Stimulated activated CD8-positive, alpha-beta memory T cell treated with anti-CD3 and anti-CD28 coated beads, Interleukin-15, amount 100 ng/mL, for 24 hours (primary cell): ENCODE measurements at places on chromosomes 7 and 10.

DNA sequence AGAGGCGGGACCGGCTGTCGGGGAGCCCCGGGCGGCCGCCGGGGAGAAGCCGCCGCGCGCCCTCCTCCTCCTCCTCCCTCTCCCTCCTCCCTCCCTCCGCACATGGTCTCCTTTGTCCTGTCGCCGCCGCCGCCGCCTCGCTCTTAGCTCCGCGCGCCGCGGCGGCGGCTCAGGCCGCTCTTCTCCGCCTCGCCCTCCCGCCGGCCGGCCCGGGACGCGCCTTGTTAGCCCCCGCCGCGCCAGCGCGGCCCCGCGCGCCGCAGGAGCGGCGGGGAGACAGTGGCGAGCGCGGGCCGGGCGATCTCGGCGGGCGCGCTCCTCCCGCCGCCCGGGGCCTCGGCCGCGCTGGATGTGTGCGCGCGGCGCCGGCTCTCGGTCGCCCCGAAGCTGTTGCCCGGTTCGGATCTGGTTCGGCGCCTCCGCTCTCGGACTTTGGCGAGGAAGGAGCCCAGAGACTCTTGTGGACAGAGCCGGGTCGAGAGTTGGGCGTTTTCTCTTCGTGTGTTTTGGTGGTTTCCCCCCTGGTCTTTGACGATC, 437.4 kb upstream of the GALNT17 start:
- DNase-seq = no peak

- no peak for DNase-seq
Measured at GRCh38 chr7:132891554-132891953, 190.3 kb downstream of the CHCHD3 start.

DNA sequence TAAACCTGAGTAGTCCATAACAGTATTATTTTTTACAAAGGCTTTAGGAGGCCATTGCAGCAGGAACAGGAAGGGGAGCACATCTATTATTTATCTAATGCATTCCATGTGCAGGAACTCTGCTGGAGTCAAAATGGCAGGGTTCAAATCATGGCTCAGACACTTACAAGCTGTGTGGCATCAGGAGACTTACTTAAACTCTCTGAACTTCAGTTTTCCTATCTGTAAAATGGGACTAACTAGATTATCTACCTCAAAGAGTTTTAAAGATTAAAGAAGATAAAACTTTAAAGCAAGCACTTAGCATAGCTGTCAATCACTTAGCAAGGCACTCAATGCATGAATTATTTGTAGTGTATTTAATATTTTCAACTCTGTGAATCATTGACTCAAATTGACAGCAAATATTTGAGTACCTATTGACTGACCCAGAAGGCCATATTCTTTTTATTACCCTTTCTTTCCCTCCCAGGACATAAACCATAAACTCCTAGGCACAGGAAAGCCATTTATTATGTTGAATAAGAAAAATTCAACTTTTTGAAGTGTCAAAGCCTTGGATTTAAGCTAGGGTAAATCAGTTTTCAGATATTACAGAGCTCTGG, 115.8 kb upstream of the FAM204A start:
- no peak for DNase-seq

- DNase-seq = no peak
Measured at GRCh38 chr10:123229927-123230630, 75.9 kb downstream of the BUB3 start.

DNA sequence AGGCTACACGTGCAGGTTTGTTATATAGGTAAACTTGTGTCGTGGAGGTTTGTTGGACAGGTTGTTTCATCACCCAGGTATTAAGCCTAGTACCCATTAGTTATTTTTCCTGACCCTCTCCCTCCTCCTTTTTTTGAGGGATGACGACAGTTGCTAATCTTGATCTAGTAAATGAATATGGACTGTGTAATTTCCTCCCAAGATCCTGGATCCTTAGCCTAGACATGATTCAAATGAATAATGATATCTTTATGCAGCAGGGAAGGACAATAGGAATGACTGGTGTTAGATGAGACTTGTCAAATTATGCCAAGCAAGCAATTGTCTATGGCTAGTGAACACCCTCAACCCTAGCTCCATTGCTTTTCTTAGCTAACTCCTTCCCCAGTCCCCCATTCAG, 156.2 kb downstream of the PLPP4 start:
- DNase-seq = no peak

DNA sequence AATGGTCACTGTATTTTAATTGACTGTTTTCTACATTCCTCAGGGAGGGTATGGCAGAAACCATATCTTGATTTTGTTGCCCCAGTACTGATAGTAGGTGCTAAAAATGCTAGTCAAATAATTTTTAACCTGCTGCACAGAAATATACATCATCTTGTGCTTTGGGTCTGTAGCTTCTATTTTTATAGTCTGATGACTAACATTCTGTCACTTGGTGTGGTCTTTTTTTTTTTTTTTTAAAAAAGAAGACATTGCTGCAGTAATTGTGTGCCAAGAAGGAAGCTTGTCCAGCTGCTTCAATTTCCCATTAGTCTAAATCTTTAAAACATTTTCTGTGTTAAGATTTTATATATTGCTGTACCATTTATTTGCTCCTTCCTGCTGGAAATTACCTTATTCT, 83.6 kb downstream of the ICA1 start:
- no peak for DNase-seq

GRCh38 chr10:103692952-103693811, 162.2 kb downstream of the SH3PXD2A start:
- no peak for DNase-seq

DNA sequence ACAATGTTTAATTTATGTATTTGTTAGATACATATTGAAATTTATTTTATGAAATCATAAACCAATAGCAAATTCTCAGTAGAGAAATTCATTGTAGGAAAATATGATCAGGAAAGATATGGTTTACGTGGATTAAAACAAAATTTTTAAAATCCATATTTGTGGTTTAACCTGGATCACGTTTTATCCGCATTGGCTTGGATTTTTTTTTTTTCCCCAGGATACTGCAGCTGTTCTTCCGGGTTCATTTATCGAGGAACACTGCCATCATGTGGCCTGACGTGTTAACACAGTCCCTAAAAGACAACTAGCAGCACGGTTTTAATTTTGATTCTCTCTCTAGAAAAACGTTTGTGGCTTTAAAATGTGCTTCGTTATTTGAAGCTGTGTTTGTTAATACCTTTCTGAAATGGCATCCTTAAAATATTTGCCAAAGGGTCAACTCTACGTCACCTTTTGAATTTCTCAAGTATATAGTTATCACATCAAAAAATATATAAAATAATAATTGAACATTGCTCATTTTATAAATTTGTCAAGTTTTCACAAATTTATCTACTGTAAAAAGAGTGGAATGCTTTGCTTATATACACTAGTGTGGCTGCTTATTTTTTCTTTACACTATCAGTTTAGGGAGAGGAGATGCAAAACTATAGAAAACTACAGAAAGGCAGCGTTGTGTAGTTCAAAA, 8.7 kb upstream of the ASB4 start:
- DNase-seq = no peak

GRCh38 chr10:92550924-92551323, 23.0 kb downstream of the IDE start:
- DNase-seq = no peak
